ENCODE measurements at places on chromosomes 16 and 17. TPM values are rescaled to one million over a fixed set of nuclear protein-coding genes. Genes with fewer than 3 reads are reported as not detected.

DNA sequence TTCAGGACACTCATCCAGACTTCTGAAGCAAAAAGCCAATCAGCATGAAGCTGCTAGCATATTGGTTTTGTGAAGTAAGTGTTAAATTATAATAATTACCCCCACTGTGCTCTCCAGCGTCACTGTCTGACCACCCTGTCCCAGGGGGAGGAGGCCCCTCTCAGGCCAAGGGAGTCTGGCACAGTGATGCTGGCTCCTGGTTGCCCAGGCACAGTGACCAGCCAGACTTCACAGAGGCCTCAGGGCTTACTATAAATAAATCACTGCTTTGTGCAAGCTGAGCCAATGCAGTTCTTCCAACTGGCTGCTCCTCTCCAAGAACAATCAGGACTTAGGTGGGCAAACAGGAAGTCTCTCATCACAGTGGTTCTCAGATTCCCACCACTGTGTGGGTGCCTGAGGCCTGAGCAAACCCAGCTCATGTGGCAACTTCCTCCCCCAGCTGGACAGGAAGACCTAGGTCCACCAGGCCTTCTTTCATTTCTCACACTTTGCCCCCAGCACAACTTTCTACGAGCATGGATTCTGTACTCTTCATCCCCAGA, 1.7 kb upstream of the DBNDD1 start:
- no peak for DNase-seq

The C17orf50 gene
- polyA plus RNA-seq = not detected

The RPL26 gene
- polyA plus RNA-seq = 1,359 TPM

DNA sequence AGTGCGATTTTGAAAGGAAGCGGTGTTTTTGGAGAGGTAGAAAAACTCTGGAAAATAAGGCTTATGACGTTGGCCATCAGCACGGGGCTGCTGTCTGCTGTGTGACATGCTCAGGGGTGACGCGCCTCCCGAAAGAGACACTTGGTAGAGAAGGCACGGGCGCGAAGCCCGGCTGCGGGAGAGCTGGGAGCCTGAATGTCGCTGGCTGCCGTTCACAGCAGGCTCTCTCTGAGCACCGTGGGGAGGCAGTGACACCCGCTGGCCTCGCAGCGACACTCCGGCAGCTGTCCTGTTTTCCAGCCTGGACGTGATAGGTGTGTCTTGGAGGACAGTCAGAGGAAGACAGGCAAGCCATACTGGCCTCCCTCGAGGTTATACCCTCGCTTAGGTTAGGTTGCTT, 759.1 kb upstream of the RBFOX1 start:
- DNase-seq = no peak

DNA sequence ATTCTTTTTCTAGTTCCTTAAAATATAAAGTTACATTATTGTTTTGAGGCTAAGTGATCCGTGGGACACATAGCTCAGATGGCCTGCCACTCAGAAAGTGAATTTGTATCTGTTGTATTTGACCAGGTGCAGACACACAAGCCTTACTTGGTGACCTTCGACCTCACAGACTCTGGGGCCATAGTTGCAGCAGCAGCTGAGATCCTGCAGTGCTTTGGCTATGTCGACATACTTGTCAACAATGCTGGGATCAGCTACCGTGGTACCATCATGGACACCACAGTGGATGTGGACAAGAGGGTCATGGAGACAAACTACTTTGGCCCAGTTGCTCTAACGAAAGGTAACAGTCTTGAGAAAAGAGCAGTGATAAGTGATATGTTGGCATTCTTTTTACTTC, 30.5 kb downstream of the TMEM11 start:
- no peak for DNase-seq

The HNF1B gene
- polyA plus RNA-seq = 1.5 TPM

GRCh38 chr17:57670769-57671569, 74.1 kb downstream of the CCDC182 start:
- no peak for DNase-seq

DNA sequence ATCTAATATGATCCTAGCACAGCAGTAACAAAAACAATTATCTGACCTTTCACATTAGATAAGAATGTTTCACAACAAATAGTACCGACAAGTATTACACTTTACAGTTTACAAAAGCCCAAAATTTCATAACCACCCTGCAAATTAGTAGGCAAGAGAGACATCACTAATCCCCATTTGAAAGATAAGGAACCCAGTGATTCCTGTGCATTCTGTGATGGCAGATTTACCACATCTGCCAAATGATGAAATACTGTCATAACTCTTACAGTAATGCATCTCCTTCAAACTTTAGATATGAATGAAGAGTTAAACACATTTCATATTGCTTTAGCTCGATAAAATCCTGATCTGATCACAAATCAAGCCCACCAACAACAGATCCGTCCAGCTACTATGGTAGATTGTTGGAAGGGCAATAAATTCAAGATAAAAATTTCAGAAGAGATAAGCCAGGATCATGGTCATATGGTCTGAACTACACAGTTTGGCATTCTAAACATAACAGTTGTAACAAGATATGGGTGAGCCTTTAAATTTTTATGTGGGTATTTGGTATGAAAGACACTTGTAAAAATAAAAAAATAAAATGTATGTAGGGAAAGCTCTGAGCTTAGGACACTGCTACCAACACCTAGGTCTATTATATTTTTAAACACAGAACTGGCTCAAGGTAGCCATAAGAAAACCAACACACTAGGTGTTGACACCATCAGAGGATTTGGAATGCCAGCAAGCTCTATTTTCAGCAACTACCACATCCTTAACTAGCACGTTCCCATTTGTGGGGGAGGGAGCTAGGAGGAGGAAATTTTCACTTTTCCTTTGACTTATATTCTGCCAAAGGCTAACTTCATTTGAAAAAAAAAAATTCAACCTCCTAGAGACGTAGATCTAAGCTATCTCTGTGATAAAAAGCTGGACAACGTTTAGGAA, 9.3 kb downstream of the YWHAE start:
- no peak for DNase-seq

- DNase-seq = no peak
These were observed 160.3 kb downstream of the NTN1 start for GRCh38 chr17:9181640-9182039.

The CACNA1G gene
- not detected for polyA plus RNA-seq

GRCh38 chr17:64028874-64029464, 8.5 kb upstream of the ICAM2 start:
- no peak for DNase-seq

The JPH3 gene
- 0.07 TPM for polyA plus RNA-seq

DNA sequence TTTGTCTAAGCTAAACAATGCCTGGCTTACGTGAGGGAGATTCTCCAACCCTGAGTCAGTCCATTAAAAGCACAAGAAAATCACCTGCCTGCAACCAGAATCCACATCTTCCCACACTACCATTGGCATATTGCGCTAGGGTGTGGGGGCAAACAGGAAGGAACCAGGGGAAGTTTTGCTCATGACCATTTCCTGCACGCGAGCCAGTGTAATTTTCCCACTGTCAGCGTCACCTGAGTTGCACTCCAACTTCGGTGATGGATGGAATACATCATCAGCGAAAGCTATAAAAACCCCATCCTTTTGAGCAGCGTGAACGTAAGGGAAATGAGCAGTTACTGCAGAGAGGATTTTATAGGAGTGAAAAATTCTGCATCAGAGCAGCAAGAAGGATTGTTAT, 167.9 kb upstream of the NOL11 start:
- no peak for DNase-seq

GRCh38 chr17:64780096-64781013, 118.2 kb upstream of the SMURF2 start:
- no peak for DNase-seq

DNA sequence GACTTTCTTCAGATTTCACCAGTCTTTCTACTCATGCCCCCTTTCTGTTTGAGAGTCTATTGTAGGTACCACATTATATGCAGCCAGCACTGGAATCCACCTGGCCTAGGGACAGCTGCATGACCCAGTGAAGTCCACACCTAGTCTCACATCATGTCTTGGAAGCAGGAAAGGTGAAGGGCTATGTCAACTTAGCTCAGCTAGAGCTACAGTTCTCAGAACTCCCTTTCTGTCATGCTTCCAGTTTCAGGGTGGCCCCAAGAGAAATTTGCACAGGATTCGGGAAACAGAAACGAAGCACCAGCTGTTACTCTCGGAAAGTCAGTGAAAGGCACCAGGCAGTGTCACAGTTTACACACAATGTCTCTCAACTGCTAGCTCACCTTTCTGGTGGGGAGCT, 51.6 kb upstream of the NLRP1 start:
- DNase-seq = peak; percentile 7

DNA sequence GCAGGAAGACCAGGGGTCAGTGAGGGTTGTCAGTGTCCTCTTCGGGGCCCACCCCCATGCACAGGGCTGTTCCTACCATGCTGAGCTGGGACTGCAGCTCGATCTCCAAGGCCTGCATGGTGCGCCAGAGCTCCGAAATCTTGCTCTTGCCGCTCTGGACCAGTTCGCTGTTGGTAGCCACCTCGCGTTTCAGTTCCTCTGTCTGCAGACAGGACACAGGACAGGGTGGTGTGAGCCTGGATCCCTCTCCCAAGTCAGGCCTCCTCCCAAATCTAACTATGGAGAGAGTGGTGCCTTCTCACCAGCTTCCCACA, 90.9 kb downstream of the GOSR1 start:
- DNase-seq = no peak

The PIPOX gene
- polyA plus RNA-seq = 0.48 TPM

GRCh38 chr16:52128361-52128760, 418.6 kb downstream of the TOX3 start:
- no peak for DNase-seq

- DNase-seq = no peak
These were observed 20.4 kb downstream of the KRT12 start for GRCh38 chr17:40846515-40847144.

- DNase-seq = no peak
These were observed 53.5 kb upstream of the PABPN1L start for GRCh38 chr16:88919936-88920335.

GRCh38 chr17:3828151-3828851, 17.7 kb downstream of the NCBP3 start:
- DNase-seq = no peak

- no peak for DNase-seq
These were observed 13.3 kb downstream of the SAP30BP start for GRCh38 chr17:75680431-75680830.

DNA sequence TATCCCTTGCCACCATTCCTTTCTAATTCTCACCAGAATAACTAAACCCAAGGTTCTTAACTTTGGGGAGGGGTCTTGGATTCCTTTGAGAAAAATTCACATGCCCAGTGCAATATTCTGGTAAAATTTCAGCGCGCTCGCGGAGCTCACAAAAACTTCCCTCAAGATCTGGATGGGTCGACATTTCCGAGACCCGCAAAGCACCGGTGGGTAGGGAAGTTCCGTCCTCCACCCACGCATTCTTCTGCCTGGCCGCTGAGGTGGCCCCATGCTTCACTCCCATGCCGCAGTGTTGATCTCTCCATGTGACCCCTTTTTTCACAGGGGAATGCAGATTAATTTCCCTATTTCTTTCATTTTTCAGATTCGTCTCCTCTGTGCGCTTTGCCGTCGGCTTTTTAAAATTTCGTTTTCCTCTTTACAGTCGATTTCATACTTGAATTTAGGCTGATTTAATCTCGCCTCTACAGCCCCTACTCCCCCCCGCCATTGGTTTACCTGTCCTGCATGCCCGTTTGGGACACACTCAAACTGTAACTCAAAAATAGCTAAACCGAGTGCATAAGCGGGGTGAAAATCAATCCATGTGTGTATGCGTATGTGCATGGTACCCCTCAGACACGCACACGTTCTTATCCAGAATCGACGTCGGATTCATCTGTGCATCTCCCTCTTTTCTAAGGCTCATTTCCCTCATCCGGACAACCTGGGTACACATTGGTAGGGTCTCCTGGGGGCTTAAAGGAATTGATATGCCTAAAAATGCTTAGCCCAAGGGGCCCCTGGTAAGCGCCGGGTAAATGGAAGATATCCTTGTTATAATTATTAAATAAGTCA, 1.4 kb upstream of the SP6 start:
- no peak for DNase-seq

DNA sequence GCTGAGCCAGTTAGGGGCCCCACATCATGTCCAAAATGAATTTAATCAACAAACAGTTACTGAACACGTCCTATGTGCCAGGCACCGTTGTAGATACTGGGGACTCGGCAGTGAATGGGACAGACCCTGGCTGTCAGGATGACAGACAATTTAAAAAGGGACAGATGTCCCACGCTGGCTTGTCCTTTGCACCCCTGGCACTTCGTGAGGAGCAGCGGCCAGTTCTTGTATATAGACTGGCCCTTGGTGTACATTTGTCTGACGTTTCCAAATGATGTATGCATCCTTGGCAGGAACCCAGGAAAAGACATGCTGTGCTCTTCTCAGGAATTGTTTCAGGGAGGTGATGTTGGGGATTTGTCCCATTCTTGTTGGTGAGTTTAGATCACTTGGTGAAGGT, 21.1 kb downstream of the IL4R start:
- DNase-seq = no peak

DNA sequence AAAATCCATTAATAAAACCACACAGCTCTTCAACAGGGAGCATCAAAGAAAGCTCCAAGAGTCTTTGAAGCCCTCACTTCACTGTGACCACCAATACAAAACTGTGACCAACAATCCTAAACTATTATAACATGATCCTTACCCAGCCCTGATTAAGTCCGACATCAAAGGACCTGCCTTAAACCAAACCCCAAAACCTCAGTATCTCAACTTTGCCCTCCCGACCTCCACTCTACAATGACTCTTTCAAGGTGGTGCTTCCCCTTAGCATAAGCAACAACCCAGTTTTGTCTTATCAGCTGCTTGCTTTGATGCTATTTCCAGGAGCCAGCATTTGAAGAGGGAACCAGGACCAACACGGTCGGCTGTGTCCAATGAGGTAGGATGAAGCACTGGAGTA, 8.5 kb upstream of the PRSS22 start:
- DNase-seq = no peak

The TMEM220 gene
- 0.30 TPM for polyA plus RNA-seq

DNA sequence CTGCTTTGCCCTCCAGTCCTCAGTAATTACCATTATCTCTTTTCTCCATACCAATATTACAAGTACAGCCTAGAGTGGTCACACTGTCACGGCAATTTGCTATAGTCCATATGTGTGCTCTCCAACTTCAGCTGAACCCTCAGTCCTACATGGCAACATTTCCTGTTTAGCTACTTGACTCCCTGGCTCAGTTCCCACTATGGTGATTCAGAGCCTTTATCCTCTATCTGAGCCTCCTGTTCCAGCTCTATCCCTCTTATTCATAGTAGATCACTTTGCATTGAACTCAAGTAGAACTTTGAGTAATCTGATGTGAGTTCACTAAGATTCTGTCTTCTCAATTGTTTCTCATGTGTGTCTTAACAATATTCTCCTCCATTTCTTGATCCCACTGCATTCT, 43.7 kb upstream of the GOSR1 start:
- DNase-seq = no peak

GRCh38 chr17:75269844-75270217, 1.2 kb downstream of the MIF4GD start:
- DNase-seq = no peak

DNA sequence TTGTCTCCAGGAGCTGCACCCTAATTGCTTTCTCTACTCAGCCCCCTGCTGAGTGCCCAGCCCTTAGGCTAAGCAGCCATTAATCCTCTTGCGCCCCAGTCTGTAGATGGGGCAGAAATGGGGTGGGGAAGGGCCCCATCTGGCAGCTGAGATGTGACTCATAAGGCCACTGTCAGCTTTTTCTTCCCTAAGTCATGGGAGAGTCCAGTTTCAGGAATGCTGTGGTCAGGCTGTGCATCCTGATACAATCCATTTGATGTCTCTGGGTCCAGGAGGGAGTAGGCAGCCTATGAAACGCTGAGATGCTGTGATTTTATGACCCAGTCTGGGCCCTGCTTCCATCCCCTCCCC, 12.3 kb downstream of the PLXDC1 start:
- DNase-seq = no peak

Data from GM12878 (cell line).